ENCODE measurements at places on chromosomes 12 and 14. TPM values are rescaled to one million over a fixed set of nuclear protein-coding genes. Genes with fewer than 3 reads are reported as not detected.

GRCh38 chr12:94089891-94090290 lies 58.5 kb upstream of the PLXNC1 start:
- DNase-seq: no peak

GRCh38 chr14:68690089-68690958 lies 102.5 kb downstream of the ZFP36L1 start:
- no peak for DNase-seq

The CAPZA3 gene
- total RNA-seq: not detected

The AHNAK2 gene
- total RNA-seq: 26.9 TPM

DNA sequence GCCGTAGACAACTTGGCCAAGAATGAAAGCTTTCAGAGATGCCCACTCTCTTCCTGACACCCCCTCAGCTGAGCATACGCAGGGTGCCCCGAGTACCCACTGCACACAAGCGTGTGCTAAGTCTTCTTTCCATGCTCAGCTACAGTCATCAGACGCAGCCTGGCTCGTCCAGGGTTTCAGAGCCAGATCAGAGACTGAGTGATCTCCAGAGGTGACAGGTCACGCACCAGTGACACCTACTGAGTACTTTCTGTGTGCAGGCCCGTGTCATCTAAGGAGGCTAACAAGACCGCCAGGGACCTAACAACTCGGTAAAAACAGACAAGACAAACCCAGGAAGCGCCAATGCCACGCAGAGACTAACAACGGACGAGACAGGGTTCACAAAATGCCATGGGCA lies 25.1 kb downstream of the STX2 start:
- DNase-seq: no peak

DNA sequence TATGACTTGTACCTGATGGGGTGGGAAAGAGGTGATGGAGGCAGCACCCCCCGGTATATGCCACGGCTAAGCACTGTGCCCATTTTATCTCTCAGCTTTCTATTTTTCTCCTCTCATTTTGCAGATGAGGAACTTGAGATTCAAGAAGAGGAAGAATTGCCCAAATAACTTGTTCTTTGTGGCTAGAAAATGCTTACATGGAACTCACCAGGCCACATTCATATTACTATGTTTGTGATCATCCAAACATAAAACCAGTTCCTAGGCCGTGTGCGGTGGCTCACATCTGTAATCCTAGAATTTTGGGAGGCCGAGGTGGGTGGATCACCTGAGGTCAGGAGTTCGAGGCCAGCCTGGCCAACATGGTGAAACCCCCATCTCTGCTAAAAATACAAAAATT lies 14.5 kb upstream of the PSMD9 start:
- DNase-seq: no peak

- DNase-seq: no peak
Observed at GRCh38 chr12:70002097-70002911, 177.3 kb downstream of the MYRFL start.

DNA sequence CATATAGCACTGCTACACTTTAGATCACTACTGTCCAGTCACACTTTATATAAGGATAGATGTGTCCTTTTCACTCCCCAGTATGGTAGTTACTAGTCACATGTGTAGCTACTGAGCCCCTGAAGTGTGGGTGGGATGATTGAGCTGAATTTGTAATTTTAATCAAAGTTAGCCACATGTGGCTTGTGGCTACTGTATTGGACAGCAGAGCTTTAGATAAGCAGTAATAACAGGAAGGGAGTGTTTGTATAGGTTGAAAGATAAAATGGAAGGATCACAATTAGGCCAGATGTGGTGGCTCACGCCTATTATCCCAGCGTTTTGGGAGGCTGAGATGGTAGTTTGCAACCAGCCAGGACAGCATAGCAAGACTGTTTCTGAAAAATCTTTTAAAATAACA lies 23.5 kb downstream of the NAA30 start:
- no peak for DNase-seq

DNA sequence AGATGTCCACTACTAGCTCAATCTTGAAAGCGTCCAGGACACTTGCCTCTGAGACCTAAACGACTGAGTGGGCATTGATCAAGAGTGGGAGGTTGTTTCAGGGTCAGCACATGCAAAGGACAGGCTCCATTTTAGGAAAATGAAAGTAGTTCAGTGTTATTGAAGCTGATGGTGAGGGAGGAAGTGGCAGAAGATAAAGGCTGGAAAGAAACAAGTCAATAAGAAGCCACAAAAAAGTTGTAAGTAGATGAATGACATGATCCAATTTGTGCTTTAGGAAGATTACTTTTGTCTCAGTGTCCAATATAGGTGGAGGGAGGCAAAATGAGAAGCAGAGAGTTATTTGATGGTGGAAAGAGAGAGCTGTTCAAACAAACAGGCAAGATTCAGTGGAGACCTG lies 22.0 kb downstream of the GPR65 start:
- no peak for DNase-seq

GRCh38 chr12:86052921-86053320 lies 178.8 kb downstream of the NTS start:
- no peak for DNase-seq

The ACOT6 gene
- total RNA-seq: not detected

- DNase-seq: peak; percentile 44
Observed at GRCh38 chr14:76870166-76870565, 44.0 kb downstream of the LRRC74A start.

The C12orf50 gene
- total RNA-seq: not detected

GRCh38 chr12:12239127-12239526 lies 27.7 kb downstream of the LRP6 start:
- no peak for DNase-seq

The ANG gene
- total RNA-seq: 6.5 TPM

GRCh38 chr14:50338587-50338986 lies 26.5 kb downstream of the DMAC2L start:
- DNase-seq: no peak

DNA sequence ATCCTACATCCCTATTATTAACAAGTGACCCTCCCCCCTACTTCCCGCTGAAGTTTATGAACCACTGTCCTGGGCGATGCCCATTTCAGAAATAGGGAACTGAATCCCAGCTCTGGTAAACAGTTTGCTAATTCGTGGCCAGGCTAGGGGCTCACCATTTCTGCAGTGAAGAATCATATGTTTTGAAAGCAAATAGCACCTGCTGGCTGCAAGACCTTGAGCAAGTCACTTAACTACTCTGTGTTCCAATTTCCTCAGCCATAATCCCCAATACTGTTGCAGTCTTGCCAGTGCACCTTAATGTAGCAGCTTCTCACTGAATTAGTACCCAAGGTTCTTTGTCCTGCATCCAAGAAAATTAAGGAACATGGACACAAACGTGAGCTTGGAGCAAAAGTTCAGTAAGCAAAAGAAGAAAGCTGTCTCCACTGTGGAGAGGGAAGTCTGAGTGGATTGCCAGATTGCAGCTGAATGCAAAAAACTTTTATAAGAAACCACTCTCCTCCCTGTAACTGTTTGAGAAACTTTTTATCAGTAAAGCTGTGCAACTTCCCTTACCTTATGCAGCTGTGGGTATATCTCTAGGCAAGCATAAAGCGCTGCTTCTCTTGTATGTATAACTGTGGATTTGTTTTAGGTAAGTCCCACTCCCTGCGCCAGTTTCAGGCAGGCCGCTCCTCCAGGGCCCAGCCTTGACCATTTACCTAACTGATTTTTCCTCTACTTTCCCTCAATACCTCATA lies 824 bp downstream of the OAS1 start:
- no peak for DNase-seq

GRCh38 chr12:31120392-31121008 lies 46.8 kb downstream of the DDX11 start:
- DNase-seq: no peak

GRCh38 chr12:46590991-46591703 lies 218.6 kb upstream of the SLC38A2 start:
- DNase-seq: no peak
